Activated CD4-positive, alpha-beta T cell treated with anti-CD3 and anti-CD28 coated beads for 1 hour (primary cell): ENCODE measurements at places on chromosomes 7 and 10.
A peak's percentile ranks its signal among the peaks of the same experiment; 100 is the strongest.

DNA sequence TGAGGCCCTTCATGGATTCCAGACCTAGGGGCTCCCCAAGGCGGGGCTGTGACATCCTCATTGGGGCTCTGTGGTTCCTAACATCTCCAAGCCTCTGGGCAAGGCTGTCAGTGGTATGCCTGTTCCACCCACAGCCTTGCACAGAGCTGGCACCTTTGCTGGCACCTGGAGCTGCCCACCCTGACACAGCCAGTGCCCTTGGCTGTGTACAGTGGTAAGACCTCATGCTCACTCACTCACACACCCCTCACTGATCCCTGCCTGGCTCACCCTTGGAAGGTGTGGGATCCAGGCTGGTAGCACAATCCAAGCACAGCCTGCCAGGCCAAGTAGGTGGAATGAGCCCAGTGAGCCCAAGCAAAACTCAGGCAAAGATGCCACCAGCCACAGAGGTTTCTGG is 200.4 kb upstream of the PCDH15 start:
- DNase-seq = no peak

DNA sequence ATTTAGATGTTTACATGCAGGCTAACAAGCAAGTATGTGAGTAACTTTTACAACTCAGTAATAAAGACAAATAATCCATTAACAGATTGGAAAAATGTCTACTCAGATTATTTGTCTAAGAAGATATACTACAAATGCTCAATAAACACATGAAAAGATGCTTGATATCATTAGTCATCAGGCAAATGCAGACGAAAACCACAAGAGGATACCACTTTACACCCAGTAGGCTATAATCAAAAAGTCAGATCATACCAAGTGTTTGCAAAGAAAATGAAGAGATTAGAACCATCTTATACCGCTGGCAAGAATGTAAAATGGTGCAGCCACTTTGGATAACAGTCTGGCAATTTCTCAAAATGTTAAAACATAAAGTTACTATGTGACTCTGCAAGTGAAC is 84.1 kb downstream of the MALSU1 start:
- DNase-seq = no peak

DNA sequence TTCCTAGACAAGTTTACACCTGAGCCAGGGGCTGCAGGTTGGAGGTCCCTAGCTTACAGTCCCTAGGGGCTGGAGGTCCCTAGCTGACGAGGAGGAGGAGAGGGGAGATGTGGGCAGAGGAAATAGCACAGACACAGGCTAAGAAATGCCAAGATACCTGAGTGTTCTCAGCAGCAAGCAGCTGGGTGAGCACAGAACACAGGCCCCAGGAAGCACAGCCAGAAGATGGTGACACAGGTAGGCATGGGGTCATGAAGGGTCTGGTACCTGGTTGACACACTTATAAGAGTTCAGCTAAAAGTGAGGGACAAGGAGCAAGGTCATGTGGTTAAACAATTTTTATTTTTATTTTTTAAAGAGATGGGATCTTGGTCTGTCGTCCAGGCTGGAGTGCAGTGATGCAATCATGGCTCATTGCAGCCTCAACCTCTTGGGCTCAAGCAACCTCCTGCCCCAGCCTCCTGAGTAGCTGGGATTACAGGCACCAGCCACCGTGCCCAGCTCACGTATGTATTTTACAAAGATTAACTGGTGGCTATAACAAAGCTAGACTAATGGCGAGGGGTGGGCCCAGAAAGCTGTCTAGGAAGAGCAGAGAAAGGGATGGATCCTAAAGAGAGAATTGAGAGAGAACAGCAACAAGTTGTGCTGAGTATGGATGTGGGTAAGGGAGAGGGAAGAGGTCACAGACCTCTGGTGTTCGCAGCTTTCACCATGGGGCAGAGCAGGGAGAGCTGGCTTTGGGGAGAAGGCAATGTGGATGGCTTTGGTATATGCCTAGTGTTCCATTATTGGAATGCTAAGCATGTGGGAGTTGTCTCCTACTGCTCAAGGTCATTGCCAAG is 140.3 kb upstream of the KLF14 start:
- DNase-seq = no peak

- DNase-seq = no peak
These were observed 120.0 kb downstream of the SRPK2 start for GRCh38 chr7:105268511-105269392.

- no peak for DNase-seq
These were observed 290.3 kb downstream of the TNS3 start for GRCh38 chr7:47291461-47292081.

- DNase-seq = no peak
These were observed 969.5 kb upstream of the ZNF722 start for GRCh38 chr7:63029207-63029522.

DNA sequence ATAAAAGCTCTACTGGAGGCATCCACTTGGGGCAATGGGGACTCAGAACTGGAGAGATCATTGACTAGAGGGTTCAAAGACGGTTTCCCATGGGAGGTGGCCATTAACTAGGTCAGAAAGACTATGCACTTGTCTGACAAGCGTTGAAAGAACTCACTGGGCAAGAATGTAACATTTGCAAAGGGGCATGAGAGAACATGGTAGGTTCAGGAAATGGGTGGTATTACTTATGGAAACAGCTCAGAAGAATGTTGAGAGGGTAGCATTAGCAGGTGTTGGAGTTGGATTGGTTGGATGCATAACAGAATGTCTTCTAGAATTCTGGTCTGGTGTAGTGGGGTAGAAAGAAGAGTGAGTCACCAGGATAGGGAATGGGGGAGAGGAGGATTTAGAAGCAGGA is 119.1 kb upstream of the CDCA7L start:
- no peak for DNase-seq

DNA sequence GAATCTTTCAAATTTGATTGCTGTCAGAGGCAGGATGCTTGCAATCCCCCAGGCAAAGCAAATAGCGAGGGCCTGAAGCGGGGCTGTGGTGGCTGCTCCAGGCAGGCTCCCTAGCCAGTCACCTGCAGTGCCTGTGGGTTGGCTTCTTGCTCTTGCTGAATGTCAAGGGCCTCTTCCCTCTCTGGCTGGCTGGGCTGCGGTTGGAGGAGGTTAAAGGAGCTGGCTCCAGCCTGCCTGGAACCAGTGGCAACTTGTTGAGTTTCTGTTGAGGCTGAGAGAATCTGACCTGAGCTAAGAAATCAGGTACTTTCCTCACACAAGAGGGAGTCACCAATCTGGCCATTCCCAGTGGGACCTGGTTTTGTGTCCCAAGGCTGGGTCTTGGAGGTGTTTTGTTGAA is 134.7 kb downstream of the TMEM178B start:
- DNase-seq = no peak

DNA sequence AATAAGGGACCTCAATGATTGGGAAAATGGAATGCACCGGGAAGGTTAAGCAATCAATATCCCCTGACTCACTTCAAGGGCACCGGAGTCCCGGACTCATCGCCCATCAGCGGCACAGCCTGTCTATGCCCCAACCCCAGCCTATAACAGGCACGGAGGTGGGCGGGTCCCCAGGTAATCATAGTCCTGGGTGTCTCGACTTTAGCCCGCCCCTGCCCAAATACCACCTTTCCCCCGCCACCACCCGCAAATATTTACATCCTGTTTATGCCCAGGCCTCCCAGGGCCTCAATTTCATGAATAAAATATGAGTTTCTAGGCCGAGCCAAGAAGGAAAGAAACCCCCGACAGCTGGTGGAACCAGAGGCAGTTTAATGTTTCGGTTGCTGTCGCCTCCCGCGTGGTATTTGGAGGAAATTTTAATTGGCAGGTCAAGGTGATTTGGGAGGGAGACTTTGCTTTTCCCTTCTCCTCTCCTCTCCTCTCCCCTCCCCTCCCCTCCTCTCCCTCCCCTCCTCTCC is 15.6 kb upstream of the RFC2 start:
- DNase-seq = peak; percentile 32

DNA sequence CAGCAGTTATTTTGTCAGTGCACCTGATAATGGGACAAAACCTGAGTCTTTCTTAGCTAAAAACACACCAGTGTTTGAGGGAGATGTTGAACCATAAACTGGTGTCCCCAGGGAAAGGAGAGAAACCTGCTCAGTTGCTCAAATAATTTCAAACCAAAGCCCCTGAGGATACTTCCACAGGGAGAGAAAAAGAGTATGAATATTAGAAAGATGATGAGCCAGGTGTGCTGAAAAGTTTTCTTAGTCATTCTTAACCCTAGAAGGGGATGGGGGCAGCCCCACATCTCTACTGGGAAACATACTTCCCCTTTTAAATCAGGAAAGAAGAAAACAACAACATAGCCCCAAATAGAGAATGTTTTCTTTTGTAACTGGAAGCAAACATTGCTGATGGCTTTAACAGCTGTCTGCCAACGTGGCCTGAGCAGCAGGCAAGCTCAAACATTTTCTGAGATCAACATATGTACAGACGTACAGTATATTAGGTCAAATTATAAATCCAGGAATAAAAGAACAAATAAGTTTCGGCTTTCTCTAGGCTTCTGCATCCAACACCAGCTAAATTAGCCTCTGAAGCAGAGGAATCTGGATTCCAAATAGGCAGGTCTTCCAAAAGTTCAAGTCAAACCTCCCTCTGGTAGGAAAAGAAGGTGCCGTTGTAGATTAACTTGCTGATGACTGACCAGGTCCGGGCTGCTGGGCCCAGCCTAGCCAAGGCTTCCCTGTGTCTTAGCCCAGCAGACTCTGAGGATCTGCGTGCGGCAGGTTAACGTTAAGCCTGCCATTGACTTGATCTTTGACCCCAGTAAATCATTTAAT is 30.5 kb upstream of the FBXW4 start:
- DNase-seq = no peak

- DNase-seq = no peak
These were observed 132.9 kb downstream of the CALN1 start for GRCh38 chr7:72279203-72279602.

DNA sequence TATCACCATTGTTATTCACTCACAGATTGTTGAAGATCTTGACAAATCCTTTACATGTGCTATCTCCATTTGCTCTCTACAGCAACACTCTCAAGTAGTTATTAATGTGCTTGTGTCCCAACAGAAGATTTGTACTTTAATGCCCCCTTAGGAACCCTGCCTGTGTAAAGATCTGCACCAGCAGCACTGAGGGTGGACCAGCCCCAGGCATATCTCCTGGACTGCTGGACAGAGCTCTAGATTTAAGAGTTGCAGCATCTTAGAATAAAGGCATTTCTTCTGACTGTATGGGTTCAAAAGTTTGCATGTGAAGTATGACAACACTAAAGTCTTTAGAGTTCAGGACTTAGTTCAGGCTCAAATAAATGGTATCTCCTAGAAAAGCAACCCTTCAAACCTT is 94.7 kb downstream of the RNF133 start:
- DNase-seq = no peak

GRCh38 chr7:142798451-142799436 is 28.0 kb downstream of the PRSS2 start:
- no peak for DNase-seq

DNA sequence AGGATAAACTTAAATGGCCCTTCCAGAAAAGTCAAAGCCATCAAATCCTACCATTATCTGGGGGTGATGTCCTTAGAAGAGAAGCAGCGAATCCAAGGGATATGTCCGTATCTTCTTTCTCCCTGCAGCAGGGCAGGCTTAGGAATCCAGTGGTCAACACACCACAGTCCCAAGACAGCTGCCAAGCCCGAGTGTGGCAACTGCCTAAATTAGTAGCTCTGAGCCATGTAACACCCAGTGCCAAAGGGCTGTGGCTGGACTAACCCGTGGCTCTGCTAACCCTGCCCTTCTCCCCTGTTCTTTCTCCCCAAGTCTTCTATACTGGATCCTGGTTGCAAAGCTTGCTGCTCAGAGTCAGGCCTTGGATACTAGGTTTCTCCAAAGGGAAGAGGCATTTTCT is 74.8 kb downstream of the CDK1 start:
- DNase-seq = no peak

- no peak for DNase-seq
These were observed 54.5 kb upstream of the FZD8 start for GRCh38 chr10:35696392-35697287.

DNA sequence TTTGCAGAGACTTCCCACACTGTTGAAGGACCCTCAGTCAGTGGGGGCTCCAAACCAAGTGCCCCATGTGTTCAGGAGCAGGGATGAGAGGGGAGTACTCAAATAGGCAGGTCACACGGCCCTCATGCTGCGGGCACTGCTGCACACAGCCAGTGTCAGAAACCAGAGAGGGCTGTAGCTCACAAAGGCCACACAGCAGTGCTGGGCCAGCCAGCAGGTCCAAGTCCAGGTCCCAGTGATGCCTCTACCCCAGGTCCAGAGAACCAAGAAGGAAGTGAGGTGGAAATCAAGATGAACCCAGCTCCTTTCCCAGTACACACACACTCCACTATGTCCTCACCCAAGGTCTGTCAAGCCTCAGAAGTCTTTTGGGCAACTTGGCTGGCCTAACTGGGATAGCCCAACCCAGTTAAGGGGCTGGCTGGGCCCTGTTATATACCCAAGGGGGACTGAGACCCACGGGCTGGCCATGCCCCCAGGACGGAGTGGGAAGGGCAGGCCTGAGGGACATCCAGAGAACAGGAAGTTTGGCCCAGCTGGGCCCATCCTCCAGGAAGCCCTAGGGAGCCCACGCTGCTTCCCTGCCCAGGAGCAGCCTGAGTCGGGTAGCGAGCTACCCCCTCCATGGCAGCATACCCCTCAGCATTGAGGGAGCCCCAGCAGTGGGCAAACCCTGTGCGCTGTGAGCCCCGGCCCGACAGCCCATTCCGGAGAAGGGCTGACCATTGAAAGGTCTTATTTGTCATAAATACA is 24.3 kb downstream of the GRID1 start:
- no peak for DNase-seq

DNA sequence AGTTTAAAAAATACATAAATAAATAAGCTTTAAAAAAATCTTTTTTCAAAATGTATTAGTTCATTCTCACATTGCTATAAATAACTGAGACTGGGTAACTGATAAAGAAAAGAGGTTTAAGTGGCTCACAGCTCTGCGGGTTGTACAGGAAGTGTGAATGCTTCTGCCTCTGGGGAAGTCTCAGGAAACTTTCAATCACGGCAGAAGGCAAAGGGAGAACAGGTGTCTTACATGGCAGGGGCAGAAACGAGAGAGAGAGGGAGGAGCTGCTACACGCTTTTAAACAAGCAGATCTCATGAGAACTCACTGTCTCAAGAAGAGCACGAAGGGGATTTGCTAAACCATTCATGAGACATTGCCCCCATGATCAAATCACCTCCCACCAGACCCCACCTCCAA is 114.6 kb downstream of the DNAJC1 start:
- no peak for DNase-seq

GRCh38 chr10:49350846-49351532 is 44.9 kb downstream of the DRGX start:
- DNase-seq = no peak

- no peak for DNase-seq
These were observed 102.4 kb downstream of the SMURF1 start for GRCh38 chr7:99041526-99041925.

- DNase-seq = no peak
These were observed 34.7 kb downstream of the MET start for GRCh38 chr7:116706668-116707126.

- no peak for DNase-seq
These were observed 4.4 kb upstream of the ABHD11 start for GRCh38 chr7:73742753-73743641.

- no peak for DNase-seq
These were observed 25.3 kb downstream of the GFRA1 start for GRCh38 chr10:116247691-116248090.

GRCh38 chr10:11237571-11237970 is 219.9 kb downstream of the CELF2 start:
- no peak for DNase-seq
